ENCODE measurements at places on chromosomes 12 and 14. TPM values are rescaled to one million over a fixed set of nuclear protein-coding genes. Genes with fewer than 3 reads are reported as not detected.
A peak's percentile ranks its signal among the peaks of the same experiment; 100 is the strongest.

DNA sequence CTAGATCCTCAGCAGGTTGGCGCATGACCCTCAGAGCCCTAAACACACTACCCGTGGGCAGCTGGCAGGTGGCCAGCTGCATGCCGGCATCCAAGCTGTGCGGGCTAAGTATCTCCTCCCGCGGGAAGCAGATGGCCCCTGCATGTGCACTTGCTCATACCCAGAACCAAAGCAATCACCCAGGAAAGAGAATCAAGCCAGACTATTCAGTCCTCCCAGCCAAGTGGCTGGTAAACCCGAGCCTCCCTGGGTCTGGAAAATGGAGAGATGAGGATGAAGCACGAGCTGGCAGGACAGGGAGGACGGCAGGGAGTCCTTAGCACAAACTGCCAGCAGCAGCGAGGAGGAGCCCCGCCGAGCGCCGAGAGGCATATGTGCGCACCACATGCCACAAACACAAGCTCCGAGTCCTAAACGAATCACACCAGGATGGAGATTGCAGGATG, 139.7 kb downstream of the RIMBP2 start:
- no peaks in the 10 kb centered on the region for H3K4me1 ChIP-seq
- DNase-seq = no peak
- H3K36me3 ChIP-seq = no peaks in the 10 kb centered on the region
- no peak overlapping the region for H3K4me3 ChIP-seq
- H3K27me3 ChIP-seq = no peaks in the 10 kb centered on the region
- H3K27ac ChIP-seq = no peak overlapping the region

DNA sequence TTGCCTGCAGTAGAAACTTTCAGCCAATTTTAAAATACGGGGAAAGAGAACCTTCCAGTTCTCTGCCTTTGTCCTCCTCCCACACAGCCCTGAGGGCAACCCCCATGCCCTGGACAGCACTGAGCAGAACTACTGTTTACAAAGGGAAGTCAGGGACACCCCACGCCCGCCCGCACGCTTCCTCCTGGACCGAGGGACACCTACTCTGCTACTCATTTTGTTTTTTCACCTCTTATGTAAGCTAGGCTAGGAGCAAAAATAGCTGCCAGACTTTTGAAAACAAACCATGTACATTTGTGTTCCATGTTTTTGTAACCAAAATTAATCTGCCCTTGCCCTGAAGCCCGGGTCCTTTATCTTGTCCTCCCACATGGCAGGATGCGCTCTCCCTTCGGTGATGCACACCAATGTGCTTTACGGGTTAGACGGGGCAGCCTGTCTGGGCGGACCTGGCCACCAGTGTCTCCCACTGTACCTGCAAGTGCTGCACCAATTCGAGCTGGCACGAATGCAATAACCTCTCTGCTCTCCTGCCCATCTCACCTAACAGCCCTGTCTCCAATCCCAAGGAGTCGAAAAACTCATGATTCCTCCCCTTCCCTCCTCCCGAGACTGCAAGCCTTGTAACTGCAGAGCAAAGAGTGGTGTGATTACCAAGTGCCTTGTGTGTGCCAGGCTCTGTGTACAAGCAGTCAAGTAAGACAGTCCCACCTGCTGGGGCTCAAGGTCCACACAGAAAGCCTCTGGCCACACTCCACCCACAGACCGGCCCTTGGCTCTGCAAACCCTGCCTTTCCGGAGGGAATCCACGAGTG, 85.2 kb downstream of the CCDC88C start:
- DNase-seq = no peak
- H3K4me1 ChIP-seq = peaks cover 4% of the 10 kb centered on the region
- H3K36me3 ChIP-seq = no peaks in the 10 kb centered on the region
- H3K27me3 ChIP-seq = no peaks in the 10 kb centered on the region

DNA sequence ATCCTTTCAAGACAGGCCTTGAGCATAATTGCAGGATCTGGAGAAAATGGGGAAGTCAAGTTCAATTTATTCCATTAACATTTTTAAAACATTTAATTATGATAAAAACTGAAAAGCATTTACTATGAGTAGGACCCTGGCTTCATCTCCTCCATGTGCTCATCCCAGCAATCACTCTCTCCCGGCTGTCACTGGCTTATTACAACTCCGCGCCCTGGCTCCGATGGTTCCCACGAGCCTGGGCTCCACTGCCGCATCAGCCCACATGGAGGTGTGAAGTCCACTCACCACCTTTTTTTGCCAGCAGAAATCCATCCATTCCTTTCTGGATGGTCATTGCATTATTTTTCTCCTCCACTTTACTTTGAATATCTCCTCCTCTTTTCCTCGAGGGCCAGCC, 194.4 kb downstream of the EMP1 start:
- H3K4me3 ChIP-seq = no peak overlapping the region
- peak overlapping the region; percentile 66 for H3K27ac ChIP-seq
- H3K4me1 ChIP-seq = peaks cover 7% of the 10 kb centered on the region
- no peaks in the 10 kb centered on the region for H3K27me3 ChIP-seq
- H3K36me3 ChIP-seq = no peaks in the 10 kb centered on the region
- DNase-seq = no peak

KRT77 gene
- total RNA-seq = not detected

- DNase-seq = peak; percentile 17
- H3K27me3 ChIP-seq = no peaks in the 10 kb centered on the region
- H3K27ac ChIP-seq = no peak overlapping the region
- H3K36me3 ChIP-seq = no peaks in the 10 kb centered on the region
- H3K4me1 ChIP-seq = no peaks in the 10 kb centered on the region
These were observed 235.4 kb downstream of the SEC23A start for GRCh38 chr14:38867561-38868150.

DNA sequence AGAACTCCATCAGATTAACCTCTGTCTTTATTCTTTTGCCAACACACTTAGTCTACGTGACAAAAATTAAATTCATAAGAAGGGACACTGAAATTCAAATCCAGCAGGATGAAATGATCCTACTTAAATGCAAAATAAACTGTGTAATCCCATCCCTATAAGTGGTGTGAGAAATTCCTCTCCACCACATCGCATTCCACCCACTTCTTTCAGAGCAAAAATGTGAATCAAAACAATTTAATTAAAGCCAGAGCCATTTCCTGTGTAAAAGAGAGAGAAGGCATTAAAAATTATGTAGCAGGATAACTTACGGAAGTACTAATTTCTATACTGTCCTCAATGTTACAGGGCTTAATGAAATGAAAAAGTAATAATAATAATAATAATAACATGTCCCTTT, 844.3 kb downstream of the GALC start:
- H3K4me3 ChIP-seq = no peak overlapping the region
- H3K27me3 ChIP-seq = no peaks in the 10 kb centered on the region
- H3K36me3 ChIP-seq = no peaks in the 10 kb centered on the region
- no peak for DNase-seq
- H3K27ac ChIP-seq = no peak overlapping the region

GRCh38 chr12:29582677-29583272, 85.3 kb upstream of the OVCH1 start:
- no peak overlapping the region for H3K4me3 ChIP-seq
- DNase-seq = no peak
- H3K4me1 ChIP-seq = no peaks in the 10 kb centered on the region
- H3K36me3 ChIP-seq = no peaks in the 10 kb centered on the region

DNA sequence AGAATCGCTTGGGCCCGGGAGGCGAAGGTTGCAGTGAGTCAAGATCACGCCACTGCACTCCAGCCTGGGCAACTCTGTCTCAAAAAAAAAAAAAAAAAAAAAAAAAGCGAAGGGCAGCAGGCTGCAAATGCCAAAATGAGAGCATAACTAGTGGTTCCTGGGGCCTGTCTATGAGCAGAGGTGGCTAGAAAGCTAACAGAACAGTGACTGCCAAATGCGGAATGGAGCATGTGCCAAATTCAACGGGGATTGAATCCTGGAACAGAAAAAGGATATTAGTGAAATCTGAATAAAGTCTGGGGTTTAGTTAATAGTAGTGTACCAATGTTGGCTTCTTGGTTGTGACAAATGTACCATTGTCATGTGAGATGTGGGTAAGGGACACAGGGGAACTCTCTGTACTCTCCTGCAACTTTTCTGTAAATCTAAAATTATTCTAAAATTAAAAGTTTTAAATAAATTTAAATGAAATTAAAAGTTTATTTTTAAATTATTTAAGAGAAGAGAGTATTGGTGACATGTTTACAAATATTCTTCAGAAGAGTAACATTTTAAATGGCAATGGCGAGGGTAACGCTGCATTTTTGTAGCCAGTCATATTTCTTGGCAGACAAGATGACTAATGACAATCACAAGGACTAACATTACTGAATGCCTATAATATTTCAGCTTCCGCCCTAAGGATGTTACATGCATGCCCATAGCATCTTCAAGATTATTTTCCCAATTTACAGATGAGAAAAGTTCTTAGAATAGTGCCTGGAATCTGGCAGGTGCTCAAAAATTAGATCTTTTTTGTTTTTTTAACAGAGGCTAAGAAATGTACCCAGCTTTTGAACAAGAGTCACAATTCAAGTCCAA, 28.9 kb upstream of the NUDT4 start:
- no peaks in the 10 kb centered on the region for H3K36me3 ChIP-seq
- no peaks in the 10 kb centered on the region for H3K4me1 ChIP-seq

Data from Panc1 (cell line).